GF-D8 (cell line): ENCODE measurements at places on chromosomes 13 and 19.

- no peak for DNase-seq
These were observed 69.8 kb downstream of the KCNRG start for GRCh38 chr13:50085063-50085462.

GRCh38 chr13:38262211-38262610 is 87.4 kb upstream of the UFM1 start:
- no peak for DNase-seq

DNA sequence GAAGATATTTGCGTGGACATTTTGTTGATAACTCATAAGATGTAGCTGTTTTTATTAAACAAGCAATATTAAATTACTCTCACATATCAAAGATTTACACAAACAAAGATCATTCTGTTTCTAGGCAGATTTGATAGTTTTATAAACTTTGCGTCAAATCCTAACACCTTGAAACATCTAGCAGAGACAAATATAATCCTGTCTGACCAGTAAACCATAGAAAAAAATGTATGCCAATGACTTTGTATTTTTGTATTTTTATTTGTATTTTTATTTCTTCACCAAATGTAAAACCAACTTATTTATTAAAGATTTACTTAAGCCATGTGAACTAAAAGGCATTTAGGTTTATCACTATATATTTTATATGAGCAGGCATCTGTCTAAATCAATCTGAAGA is 494.6 kb downstream of the GPC5 start:
- DNase-seq, result no peak

- no peak for DNase-seq
These were observed 5.5 kb downstream of the ACTMAP start for GRCh38 chr19:40744554-40745401.

DNA sequence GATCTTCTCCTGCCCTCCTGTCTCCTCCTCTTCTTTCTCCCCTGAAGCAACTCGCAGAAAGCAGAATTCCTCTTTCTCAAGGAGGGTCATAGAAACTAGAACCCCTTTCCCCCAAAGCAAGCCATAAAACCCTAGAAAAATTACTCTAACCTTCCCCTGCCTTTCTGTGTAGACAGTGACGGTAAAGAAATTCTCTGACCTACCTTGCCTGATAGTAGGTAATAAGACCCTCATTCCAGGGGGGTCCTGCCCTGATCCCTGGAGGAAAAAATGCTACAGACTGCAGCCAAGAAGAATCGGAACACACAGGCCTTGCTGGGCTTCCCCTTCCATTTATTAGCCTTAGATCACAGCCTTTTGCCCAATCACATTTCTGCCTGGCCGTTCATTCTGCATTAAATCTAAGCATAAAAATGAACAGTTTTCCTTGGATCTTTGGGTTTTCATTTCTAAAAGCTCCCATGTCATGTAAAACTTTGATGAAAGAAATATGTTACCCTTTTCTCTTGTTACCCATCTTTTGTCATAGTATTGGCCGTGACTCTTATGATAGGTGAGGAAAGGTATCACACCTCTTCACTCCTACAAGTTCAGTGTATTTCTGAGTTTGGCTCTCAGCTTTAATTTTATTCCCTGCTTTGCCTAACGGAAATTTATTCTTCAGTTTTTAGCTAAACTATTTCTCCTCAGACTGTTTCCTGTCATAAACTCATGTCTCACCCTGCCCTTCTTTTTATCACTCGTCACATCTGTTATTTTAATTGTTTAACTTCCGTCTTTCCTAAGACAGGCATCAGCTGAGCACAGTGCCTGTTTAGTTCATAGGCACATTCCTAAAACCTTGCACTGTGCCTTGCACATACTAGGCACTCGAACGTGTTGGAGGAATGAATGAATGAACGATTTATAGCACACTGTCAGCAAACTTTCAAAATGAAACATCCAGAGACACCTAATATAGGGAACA is 20.4 kb upstream of the CPB2 start:
- DNase-seq, result peak; percentile 97

DNA sequence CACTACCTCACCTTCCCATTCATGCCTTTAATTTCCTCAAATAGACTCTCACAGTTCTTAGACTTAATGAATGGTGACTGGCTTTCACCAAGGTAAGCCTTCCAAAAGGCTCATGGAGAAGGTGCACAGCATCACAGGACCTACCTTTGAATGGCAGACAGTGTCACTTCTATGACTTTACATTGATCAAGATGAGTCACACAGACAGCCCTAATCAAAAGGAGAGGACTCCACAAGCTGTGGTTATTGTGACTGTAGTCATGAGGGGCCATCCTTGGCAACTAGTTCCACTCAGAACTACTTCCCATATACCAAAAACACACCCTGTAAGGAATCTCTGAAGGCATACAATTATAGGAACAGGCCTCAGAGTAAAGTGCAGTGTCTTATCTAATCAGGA is 5.9 kb downstream of the LGALS16 start:
- DNase-seq, result no peak

DNA sequence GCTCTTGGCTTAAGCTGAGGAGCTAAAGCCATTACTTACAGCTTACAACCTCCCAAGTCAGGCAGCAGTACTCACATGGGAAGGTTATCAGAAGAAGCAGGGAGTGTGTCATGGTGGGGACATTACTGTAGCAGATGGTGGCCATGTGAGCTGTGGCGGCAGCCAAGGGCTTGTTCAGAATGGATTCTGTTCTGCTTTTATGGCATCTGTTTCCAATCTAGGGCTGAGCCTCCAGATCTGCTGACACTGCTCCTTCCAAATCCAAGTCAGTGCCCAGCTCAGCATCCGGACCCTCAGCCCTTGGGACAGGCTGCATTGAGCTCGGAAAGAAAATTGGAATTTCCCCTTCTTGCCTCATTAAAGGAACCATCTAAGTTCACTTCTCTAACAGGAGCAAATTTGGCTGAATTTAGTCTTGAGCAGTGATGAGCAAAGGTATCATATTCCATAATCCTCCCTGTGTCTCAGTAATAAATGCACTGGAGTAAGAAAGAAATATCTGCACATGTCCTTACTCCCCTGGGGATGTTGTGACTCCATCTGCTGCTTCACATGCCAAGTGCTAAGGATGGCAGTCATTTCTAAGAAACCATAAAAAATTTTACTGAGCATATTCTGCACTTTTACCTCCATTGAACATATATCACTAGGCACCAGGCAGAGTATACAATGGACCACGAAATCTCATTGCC is 73.9 kb downstream of the KCTD12 start:
- no peak for DNase-seq

GRCh38 chr19:46065486-46066071 is 24.8 kb upstream of the IGFL4 start:
- DNase-seq, result no peak

- no peak for DNase-seq
These were observed 35.4 kb upstream of the MAP3K10 start for GRCh38 chr19:40155749-40156265.

DNA sequence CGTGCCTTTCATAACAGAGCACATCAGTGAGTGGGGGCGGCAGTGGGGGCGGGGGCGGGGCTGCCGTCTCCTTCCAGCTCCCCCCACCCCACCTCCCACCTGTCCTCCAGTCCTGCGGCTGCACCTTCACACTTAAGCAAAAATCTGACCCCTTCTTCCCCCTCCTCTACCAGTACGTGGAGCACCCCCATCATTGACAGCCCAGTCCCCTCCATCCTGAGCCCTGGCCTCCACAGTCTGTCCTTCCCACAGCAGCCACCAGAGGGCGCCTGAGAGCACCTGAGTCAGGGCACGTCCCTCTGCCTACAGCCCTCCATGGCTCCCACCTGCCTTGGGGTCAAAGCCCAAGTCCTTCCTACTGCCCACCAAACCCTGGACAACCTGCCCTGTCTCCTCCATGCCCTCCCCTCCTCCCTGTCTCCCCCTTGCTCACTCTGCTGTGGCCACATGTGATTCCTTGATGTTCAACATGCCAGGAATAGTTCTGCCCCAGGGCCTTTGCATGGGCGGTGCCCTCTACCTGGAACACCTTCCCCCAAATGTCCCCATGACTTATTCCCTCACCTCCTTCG is 4.0 kb downstream of the EBI3 start:
- no peak for DNase-seq

DNA sequence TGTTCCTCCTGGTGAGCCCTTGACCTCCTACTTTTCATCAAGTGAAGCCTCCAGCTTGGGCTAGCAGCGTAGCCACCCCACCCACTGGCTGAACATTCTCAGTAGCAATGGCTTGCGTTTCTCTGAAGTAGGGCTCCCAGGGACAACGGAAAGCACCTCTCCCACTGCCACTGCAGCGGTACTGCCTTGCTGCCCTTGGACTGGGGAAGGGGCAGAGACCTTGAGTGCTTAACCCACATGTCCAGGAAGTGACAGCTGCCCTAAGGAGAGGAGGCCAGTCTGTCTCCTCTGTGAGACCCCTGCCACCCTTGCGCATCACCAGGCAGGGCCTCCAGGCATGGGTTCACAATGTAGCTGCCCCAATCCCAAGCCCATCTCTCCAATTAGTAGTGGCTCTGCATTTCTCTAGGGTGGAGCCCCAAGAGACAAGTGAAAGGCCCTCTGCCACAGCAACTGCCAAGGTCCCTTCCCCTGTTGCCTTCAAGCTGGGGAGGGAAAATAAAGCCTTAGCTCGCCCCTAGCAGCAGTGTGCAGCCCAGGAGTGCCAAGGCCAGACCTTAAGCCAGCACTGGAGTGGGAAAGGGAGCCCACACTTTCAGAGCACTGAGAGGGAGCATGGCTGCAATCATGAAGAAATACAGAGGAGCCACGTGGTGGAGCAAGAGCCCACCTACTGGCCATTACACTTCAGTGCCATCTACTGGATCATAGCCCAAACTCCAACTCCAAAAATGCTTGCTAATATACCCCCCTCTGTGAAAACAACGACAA is 175.9 kb upstream of the TRPC4 start:
- DNase-seq, result peak; percentile 2

DNA sequence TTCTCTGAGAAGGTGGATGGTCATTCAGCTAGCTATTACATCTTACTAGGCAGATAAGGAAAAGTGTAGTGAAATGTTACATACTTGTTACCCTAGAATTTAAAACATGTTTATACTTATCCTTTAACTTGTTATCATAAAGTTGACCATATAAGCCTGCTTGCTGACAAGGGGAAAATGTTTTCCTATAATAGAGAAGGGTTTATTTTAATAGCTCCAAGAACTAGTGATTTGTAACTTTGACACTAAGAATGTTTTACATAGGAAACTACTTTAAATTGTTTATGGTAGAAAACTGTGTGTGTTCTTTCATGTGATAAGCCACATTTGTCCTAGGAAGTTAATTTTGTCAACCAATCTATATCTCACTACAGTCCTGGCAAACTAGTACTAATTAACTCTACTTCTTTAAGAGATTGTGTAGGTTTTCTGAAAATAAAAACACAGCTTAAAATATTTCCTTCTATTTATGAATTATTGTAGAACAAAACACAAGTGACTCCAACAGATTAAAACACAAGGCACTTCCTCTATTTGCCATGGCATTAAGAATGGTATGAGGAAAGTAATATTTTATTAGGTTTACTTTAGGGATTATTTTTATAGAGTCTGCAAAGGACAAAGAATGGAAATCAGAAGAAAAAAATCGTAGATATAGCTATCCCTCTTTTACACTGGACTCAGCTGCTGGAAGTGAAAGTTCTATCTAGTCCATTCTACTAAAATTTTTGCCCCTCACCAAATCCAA is 233.3 kb upstream of the NBEA start:
- DNase-seq, result no peak

DNA sequence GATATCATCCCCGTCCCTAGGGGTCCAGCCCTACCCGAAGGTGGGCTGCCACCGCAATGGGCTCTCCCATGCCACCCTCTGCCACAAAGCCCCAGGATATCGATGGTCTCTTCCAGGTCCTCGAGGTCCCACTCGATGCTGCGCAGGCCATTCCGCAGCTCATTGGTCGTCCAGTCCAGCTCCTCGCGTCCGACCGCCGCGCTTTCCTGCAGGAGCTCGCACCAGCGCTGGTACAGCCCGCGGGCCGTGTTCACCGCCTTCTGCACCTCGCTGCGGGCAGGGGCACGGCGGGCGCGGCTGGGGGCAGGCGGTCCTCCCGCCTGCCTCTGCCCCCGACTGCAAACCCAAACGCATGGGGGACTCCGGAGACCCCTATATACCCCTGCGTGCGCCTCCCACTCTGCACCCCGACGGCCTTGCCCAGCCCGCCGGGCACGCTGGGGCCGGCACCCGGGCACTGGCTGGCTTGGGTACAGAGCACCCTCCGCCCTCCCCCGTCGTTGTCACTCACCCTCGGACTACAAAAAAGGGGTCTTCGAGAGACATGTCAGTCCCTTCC is 468 bp downstream of the STX10 start:
- no peak for DNase-seq

- DNase-seq, result no peak
These were observed 171.7 kb upstream of the MAB21L1 start for GRCh38 chr13:35648201-35648600.

GRCh38 chr19:13856497-13856896 is 20.4 kb upstream of the NANOS3 start:
- DNase-seq, result no peak

DNA sequence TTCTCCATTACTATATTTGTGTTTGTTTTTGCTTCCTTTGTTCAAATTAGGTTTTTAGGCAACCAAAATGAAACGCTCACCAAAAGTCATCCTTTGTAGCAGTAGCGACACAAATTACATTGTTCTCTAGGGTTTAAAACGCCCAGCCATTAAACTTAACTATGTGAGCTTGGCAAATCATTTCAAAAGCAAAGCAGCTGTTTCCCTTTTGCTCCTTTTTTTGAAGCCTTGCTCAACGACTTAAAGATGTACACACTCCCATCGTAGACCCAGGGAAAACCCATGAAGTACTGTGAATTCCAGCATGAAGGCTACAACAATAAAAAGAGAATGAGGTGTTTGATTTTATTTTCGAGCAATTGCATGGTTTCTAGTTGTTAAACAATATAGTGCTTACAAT is 106.7 kb downstream of the RAP2A start:
- no peak for DNase-seq

DNA sequence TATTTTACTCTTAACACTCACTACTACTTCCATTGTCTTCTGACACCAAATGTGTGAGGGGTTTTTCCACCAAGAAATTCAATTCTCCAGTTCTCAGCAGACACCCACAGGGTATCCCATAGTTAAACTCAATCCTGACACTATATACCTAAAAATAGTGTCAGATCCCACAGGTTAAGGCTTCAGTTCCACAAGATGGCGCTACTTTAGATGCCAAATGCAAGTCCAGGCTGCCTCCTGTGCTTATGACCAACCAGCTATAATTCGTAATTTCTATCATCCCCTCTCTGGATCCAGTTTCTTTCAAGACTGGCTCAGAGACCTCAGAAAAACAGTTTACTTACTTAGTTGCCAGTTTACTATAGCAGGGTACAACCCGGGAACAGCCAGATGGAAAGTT is 1146.2 kb upstream of the SPRY2 start:
- no peak for DNase-seq

- no peak for DNase-seq
These were observed 1219.5 kb upstream of the PCDH20 start for GRCh38 chr13:62635161-62635560.

DNA sequence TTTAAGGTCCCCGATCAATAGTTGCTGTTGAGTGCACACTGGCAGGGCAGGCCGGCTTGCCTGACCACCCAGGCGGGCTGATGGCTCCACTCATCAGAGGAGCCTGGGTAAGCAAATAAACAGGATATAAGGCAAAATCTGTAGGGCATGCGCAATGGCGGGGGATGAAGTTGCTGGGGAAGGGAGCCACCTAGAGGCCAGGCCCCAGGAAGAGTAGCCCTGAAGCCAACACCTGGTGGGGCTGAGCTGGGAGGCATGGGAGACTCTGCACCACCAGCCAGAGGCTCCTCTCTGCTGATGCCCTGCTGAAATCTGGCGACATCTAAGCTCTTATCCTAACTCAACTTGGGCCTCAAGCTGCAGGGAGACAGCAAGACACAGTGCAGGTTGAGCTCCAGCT is 324.3 kb downstream of the ZNF536 start:
- no peak for DNase-seq

GRCh38 chr19:3083964-3084363 is 10.2 kb upstream of the GNA11 start:
- DNase-seq, result no peak
